ENCODE measurements at places on chromosomes 12 and 14. TPM values are rescaled to one million over a fixed set of nuclear protein-coding genes. Genes with fewer than 3 reads are reported as not detected.

- peak; percentile 38 for DNase-seq
These were observed 10.2 kb upstream of the SERPINA9 start for GRCh38 chr14:94485944-94486841.

DNA sequence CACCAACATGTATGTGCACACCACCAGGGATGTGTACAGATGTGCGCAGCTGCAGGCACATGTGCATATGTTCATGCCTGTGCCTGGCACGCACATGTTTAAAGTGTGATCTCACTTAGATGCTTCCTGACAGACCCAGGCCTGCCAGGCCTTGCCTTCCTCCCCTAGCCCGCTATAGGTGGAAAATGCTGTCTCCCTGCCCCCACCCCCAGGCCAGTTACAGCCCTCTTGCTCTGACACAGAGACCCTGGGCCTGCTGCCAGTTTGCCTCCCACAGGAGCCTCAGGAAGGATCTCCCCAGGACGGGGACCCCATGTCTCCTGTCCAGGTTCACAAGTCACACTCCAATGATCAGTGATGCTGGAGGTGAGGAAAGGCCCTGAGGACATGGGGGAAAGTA lies 21.6 kb downstream of the FIGNL2 start:
- no peak for DNase-seq

The DCAF5 gene
- total RNA-seq = 34.2 TPM

The GPR84 gene
- total RNA-seq = 0.36 TPM

DNA sequence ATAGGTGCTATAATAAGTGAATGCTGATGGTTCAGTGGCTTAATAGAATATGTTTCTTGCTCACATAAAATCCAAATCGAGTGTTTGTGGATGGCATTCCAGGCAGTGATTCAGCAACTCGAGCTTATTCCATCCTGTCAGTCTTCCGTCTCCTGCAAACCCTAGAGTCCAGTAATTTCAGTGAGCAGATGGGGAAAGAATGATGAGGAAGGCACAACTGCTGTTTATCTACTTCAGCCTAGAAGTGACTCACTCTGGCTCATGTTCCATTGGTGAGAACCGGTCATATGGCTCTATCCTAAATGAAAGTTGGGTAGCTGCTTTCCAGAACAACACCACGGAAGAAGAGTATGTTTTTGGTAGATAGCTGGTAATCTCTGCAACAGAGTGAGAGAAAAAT lies 421.8 kb upstream of the PDE3A start:
- no peak for DNase-seq

The TSPAN9 gene
- total RNA-seq = 70.4 TPM

GRCh38 chr14:101151226-101151926 lies 247.9 kb upstream of the RTL1 start:
- peak; percentile 24 for DNase-seq
